ENCODE measurements at places on chromosomes 5 and 9.

DNA sequence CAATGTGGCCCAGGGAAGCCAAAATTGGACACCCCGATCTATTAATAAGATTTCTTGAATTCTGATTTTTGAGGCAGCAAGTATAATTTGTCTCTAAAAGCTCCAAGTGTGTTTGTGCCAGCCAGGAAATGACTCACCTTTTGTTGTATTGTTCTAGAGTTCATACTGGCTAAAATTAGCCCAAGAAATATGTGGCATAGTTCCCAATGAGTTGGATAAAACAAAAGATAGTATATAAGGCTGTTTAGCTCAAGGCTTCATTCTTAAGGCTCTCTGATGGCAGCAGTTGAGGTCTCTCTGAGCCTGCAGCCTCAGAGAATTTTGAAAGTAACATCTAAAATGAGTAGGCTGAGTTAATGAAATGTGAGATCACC is 21.6 kb downstream of the HMGXB3 start:
- DNase-seq, result peak; percentile 37

DNA sequence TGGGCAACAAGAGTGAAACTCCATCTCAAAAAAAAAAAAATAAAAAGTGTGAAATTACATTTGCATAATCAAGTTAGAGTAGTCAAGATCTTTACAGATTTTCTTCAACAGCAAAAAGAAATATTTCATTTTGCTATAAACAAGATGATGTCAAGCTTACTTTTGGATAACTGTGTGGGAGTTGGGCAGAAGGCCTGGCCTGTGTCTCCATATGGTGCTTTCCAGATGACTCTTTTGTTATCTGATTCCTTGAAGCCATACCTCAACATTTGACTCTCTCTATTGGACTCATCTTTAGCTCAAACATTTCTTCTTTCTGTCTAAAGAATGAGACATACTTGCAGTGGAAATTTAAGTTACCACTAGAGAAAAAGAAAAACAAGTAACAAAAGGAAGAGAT is 246.8 kb downstream of the MSX2 start:
- DNase-seq, result no peak

DNA sequence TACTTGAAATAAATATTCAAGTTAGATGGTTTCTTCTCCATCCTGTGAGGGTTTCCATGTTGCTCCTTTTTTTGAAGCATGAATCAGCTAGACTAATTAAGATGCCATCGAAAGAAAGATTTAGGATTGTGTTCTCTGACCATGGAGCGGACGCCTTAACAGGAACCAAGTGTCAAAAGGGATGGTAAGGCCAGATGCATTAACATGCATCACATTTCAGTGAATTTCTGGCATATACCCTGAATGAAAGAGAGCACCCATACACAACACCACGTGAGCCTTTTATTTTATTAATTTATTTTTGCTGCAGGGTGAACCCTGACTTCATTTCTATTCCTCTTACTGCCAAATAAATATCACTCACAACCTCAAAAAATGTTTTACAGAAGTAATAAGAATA is 1045.3 kb upstream of the ARRDC3 start:
- DNase-seq, result no peak

DNA sequence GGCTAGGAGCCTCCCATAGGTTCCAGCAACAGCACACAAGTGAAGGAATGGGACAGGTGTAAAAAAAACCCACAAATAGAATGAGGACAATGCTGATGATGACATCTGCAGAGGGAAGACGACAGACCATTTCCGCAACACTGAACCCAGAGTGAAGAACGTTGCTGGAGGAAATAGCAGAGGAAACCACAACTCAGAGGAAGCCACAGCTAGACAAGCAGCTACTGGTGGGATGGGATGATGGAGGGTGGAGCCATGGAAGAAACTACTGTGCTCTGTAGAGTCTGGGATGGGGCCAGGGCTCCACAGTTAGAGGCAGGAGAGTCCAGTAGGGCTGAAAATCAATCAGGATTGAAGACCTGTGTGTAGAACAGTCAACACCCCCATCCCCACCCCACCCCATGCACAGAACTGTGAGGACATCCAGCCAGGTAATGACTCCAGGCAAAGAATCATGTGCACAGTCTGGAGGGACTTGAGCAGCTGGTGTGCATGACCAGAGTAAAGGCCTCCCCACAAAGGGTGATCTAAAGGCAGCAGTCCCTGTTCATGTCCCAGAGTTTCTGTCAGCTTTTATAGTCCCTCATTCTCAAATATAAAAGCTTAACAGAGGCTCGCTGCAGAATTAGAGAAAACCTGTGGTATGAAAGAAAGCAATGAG is 65.2 kb upstream of the SPIN1 start:
- DNase-seq, result peak; percentile 93

GRCh38 chr5:107088907-107089306 is 581.8 kb downstream of the EFNA5 start:
- DNase-seq, result no peak

- DNase-seq, result no peak
Observed at GRCh38 chr5:137606401-137606800, 107.3 kb upstream of the SPOCK1 start.

DNA sequence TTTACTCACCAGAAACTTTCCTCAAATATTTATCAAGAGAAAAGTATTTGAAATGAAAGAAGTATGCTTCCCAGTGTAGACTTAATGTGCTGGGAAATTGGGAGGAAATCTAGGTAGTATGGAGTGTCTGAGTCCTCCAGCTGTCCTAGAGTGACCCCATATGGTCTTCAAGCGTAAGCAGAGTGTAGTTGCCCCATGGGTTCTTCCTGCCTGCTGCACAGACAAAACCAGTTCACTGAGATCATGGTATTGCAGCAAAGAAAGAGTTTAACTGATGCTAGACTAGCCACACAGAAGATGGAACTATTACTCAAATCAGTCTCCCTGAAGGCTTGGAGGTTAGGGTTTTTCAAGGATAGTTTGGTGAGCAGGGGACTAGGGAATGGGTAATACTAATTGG is 114.9 kb upstream of the PRLR start:
- peak; percentile 6 for DNase-seq

GRCh38 chr9:676780-677438 is 164.6 kb upstream of the DMRT1 start:
- no peak for DNase-seq

- no peak for DNase-seq
Observed at GRCh38 chr5:82097-82496, 9.9 kb upstream of the PLEKHG4B start.
